Activated CD4-positive, alpha-beta T cell treated with anti-CD3 and anti-CD28 coated beads, Interleukin-2, amount 50 U/mL, for 24 hours (primary cell): ENCODE measurements at places on chromosomes 6 and 20.

GRCh38 chr20:38842558-38842981 is 37.1 kb downstream of the PPP1R16B start:
- DNase-seq = peak; percentile 41

DNA sequence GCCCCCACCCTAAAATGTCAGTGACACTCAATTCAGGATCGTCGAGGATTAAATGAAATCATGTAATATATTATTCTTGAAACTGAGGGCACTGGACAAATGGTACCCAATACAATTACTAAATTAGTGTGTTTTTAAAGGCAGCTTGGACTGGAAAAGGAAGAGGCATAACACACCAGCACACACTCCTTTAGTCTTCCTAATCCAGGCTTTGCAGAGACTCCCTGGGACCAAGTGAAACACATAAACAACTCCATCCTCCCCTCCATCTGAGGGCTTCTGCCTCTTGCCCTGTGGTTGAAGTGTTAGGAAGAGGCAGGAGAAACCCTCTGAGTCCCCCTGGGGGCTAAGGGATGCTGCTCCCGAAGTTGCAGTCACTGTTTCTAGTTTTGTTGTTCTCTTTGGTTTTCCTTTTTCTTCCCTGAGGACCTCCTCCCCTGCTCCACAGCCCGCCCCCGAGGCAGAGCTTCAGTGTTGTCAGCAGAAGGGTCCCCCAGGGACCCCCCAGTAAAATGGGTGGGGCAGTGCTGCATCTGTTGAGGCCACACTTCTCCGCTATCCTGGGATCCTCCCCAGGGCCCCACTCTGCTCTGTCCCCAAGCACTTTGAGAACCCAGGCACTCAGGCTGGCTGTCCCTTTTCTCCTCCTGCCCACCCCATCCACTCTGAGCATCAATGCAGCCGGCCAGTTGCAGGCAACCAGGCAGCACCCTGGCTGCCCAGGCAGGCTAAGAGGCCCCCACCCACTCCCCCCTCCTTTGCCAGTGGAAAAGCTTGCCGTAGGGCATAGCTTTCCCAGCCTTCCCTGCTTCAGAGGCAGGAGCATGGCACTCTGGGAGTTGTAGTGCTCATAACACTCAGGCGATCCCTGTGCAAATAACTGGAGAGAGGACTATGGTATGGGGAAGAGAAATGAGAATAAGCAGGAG is 5.9 kb downstream of the TMEM63B start:
- no peak for DNase-seq

GRCh38 chr6:32189742-32190053 is 304 bp downstream of the PBX2 start:
- no peak for DNase-seq

DNA sequence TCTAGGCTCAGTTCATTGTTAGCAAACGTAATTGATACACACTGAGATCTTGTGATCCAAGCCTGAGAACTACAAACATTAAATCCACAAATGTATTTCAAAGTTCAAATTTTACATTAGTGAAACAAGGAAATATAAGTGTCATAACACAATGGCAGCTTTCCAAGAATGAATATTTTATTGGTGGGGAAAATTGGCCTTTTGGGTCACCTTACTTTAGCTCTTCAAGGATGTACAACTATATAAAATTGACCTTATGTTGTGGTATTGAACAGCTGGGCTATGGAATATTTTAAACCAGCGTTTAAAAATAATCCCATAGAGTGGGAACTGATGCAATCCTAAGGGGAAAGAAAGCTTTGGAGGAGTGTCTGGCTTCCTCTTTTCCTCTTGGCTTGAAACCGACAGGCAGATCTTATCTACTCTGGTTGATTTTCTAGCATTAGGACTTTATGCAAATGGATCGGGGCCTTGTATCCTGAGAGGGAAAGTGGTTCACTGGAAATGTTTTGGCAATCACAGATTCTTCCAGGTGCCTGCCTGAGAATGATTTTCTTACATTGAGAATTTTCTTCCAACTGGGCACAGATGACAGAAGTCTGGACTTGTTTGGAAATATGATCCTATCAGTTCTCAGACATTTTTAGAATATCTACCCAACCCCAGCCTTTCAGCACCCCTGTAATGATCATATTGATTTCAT is 184.8 kb upstream of the ECI2 start:
- DNase-seq = no peak

GRCh38 chr6:150353445-150353844 is 15.4 kb upstream of the IYD start:
- DNase-seq = no peak

- no peak for DNase-seq
Measured at GRCh38 chr20:3995067-3995748, 20.1 kb downstream of the RNF24 start.

GRCh38 chr20:61573415-61574305 is 321.6 kb downstream of the CDH4 start:
- no peak for DNase-seq

GRCh38 chr20:32391003-32391402 is 32.9 kb downstream of the ASXL1 start:
- no peak for DNase-seq

GRCh38 chr6:145763742-145764141 is 28.4 kb upstream of the EPM2A start:
- DNase-seq = no peak

GRCh38 chr6:155162682-155163081 is 101.1 kb upstream of the CLDN20 start:
- DNase-seq = no peak

GRCh38 chr6:87968435-87969278 is 79.0 kb upstream of the SPACA1 start:
- no peak for DNase-seq

GRCh38 chr6:158786645-158787304 is 32.4 kb downstream of the EZR start:
- no peak for DNase-seq

DNA sequence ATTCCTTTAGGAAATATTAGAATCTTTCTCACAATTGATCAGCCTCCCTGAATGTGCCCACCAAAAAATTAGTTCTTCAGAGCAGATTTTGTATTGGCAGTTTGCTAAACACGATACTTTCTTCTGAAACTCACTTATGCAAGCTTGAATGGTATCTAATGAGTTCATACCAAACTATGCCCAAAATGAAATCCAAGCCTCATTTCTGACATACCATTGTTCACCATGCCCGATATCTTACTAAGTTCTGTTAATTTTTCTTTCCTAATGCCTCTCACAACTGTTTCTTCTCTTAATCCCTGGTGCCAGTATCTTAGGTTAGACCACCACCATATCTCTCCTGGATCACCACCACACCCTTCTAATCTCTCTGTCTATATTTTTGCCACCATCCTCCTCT is 755.9 kb downstream of the KIF16B start:
- no peak for DNase-seq

GRCh38 chr6:160198606-160199211 is 59.9 kb downstream of the SLC22A2 start:
- DNase-seq = no peak

DNA sequence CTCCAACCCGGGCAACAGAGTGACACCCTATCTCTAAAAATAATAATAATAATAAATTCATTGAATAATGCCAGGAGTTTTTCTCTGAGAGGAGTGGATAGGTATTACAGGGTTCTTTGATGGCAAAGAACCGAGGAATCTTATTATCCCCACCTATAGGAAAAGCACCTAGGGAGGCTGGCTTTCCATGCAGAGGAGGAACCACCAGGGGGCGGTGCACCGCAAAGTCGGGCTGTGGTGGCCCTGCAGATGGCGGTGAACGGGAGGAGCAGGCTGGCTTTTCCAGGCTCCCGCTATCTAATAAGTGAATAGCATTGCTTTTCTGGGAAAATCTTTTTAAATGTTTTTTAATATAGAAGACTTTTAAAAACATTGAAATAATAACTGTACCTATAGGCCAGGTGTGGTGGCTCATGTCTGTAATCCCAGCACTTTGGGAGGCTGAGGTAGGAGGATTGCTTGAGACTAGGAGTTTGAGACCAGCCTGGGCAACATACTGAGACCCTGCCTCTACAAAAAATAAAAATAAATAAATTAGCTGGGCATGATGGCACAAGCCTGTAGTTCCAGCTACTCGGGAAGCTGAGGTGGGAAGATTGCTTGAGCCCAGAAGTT is 864.2 kb downstream of the KIF16B start:
- DNase-seq = no peak

DNA sequence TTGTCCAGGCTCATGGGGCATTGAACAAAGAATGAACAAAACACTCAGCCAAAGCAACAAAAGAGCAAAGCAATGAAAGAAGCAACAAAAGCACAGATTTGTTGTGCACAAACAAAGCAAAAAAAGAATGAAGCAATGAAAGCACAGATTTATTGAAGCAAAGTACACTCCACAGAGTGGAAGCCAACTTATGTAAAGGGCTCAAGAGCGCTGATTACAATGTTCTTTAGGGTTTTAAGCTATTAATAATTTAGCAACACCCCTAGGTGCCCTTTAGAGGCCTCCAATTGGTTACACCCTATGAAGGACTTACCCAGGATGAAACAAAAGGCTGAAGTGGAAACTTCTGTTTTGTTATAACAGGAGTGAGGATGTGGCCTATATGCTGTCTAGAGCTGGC is 179.2 kb upstream of the PROKR2 start:
- no peak for DNase-seq

GRCh38 chr6:44826025-44826676 is 438.6 kb downstream of the CDC5L start:
- DNase-seq = no peak

DNA sequence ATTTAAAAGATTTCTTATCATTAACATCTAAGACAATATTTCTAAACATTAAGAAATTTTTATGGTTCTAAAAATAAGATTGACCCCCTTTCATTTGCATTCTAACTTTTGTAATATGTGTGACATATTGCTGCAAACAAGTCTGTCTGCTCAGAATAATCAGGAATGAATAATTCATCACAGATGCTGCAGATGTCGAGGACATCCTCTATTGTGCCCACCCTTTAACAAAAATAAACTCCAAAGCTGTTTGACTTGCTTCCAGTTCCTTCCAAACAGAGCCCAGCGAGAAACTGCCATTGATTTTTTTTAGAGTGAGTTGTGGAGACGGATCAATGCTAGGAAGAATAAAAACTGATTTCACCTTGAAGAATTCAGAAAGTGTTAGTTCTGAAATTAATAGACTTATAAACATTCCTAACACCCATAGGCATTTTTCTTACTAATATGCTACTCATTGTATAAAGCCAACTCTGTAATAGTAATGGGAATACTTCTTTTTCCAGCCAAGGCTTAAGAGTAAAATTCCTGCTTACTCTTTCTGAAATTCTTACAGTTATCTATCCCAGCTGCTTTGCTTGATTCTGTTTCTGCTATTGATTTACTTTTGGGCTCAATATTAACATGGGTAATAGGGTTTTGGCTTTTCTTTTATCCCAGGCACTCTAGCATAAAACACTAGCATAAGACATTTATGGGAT is 244.8 kb upstream of the FAM83B start:
- DNase-seq = no peak

DNA sequence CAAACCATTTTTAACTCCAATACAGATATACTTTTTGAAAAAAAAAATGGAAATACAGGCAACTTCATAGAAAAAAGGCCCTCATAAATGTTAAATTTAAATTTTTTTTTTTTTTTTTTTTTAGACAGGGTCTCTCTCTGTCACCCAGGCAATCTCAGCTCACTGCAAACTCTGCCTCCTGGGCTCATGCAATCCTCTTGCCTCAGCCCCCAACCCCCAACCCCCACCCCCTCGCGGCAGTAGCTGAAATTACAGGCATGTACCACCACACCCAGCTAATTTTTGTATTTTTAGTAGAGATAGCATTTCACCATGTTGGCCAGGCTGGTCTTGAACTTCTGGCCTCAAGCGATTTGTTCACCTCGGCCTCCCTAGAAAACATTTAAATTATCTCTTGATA is 12.8 kb upstream of the ULBP3 start:
- no peak for DNase-seq

- DNase-seq = no peak
Measured at GRCh38 chr6:53752856-53753255, 41.9 kb upstream of the LRRC1 start.

- no peak for DNase-seq
Measured at GRCh38 chr6:4916954-4917561, 86.8 kb downstream of the RPP40 start.

DNA sequence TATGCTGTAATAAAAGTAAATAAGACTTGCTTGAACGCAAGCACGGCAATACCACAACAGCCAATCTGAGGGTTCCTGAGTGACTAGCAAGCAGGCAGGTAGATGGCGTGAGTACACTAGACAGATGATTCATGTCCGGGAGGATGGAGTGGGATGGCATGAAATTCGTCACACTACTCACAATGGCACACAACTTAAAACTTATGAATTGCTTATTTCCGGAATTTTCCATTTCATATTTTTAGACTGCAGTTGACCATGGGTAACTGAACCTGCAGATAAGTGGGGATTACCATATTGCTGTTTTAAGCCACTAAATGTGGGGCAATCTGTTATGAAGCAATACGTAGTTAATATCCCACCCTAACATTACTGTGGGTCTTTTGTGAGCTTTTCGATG is 93.6 kb upstream of the NFATC2 start:
- DNase-seq = peak; percentile 21

- no peak for DNase-seq
Measured at GRCh38 chr6:30719356-30719755, 796 bp upstream of the TUBB start.

DNA sequence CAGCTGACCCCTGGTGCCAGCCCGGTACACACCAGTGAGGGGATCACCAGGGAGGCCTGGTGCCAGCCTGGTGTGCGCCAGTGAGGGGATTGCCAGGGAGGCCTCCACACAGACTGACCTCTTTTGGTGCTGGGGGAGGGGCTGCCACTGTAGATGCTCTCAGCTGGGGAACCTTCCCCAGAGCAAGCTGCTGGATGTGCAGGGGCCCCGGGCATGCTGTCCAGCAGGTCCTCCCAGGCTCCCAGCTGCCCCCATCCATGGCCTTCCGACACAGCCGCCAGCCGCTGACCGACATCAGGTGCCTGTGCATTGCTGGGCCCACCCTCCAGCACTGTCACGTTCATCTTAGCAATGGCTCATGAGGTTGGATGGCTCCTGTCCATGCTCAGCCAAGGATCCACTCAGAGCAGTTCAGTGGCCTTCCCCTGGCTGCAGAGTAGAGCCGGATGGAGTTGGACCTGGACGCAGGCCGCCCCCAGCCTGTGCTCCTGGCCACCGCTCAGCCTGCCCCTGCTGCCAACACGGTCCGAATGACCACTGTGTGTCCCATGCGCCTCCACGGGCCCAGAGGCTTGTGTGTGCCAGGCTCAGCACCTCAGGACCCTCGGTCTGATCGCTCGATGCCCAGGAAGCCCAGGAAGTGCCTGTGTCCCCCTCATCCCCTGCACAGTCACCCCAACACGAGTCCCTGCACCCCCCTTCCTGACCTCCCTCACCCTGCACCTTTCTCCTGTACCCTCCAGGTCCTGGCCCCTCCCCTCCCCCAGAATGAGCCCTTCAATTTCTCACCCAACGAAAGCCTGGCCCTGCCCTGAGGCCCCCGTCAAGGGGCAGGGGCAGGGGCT is 95.7 kb downstream of the YTHDF1 start:
- DNase-seq = no peak

GRCh38 chr20:16574656-16575355 is 1.6 kb upstream of the KIF16B start:
- peak; percentile 79 for DNase-seq

DNA sequence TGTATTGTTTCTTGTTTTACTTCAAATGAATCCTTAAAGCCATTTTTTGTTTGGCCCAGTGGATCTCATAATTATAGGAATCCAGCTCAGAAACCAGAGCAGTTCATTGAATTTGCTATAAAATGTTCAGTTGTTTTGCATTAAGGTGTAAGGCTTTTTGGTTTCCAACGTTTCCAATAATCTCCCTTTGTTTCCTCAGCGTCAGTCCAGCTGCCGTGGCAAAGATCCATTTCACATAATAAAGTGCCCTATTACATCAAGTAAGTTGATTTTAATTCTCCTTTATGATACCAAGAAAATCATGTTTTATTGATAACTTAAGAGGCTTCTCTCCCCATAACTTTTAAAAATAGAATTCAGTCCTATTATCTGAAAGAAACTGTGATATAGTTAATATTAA is 472.6 kb downstream of the UTRN start:
- no peak for DNase-seq
